T-helper 9 cell (primary cell): ENCODE measurements at places on chromosomes 2 and 18.

DNA sequence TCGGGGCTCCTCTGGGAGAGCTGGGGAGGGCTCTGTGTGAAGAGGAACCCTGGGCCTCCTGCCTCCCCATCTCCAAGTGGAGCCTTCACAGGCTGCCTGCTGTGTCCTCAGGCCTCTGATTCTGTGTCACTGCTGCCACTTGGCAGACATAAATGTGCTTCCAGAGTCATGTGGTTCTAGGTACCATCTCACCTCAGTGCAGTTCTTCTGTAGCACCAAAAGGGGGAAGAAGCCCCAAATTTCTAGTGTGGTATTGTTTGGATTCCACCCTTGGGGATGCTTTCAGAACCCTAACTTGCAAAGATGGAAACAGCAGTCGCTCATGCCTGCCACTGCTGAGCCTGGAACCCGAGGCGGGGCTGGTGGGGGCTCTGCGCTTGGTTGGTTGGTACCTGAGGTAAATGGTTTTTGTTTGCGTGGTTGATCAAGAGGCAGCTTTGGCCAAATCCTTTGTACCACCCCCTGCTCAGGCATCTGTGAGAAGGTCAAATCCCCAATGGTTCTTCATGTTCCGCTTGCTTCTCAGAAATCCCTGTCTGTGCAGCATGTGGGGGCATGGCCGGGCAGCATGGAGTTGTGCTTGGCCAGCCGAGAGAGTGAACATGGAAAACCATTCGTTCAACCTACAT, 27.5 kb downstream of the COA5 start:
- DNase-seq = no peak

- no peak for DNase-seq
These were observed 102.4 kb upstream of the STON1 start for GRCh38 chr2:48427552-48427951.

- DNase-seq = no peak
These were observed 21.6 kb downstream of the KIF1A start for GRCh38 chr2:240798327-240798905.

GRCh38 chr2:40528564-40528963, 76.7 kb upstream of the SLC8A1 start:
- DNase-seq = no peak

DNA sequence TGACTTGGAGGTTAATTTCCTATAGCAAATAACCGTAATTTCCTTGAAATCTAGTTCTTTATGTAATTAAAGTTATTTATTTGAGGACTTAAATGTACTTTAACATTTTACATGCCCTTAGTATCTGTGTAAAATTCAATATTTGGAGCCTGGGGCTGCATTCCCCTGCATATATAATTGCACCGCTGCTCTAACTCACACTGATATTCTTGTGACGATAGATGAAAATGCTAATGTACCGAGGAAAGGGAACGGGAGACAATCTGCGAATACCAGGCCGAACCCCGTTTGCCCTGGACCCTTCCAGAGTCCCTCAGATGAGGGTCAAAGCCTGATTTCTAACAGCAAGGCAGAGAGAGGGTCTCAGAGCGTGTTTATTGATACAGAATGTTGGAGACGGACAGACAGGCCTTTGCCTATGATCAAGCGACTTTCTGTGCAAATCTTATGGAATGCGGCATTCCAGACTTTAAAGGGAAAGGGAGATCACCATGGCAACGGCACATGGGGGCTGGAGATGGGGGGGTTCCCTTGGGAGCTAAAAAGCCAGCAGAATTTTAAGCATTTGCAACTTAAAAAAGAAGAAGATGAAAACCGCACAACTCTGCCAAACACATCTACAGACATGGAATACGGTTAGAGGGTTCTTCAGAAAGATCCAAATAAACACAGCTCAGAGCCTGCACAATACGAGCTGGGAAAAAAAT, 57.6 kb upstream of the TWIST2 start:
- DNase-seq = no peak

- DNase-seq = no peak
These were observed 2.8 kb downstream of the CEP76 start for GRCh38 chr18:12699747-12700146.

- no peak for DNase-seq
These were observed 279.9 kb upstream of the CELF4 start for GRCh38 chr18:37845498-37845897.

- no peak for DNase-seq
These were observed 79.6 kb upstream of the GCFC2 start for GRCh38 chr2:75790121-75790813.

GRCh38 chr2:146444987-146445386, 1399.8 kb upstream of the ACVR2A start:
- DNase-seq = no peak

DNA sequence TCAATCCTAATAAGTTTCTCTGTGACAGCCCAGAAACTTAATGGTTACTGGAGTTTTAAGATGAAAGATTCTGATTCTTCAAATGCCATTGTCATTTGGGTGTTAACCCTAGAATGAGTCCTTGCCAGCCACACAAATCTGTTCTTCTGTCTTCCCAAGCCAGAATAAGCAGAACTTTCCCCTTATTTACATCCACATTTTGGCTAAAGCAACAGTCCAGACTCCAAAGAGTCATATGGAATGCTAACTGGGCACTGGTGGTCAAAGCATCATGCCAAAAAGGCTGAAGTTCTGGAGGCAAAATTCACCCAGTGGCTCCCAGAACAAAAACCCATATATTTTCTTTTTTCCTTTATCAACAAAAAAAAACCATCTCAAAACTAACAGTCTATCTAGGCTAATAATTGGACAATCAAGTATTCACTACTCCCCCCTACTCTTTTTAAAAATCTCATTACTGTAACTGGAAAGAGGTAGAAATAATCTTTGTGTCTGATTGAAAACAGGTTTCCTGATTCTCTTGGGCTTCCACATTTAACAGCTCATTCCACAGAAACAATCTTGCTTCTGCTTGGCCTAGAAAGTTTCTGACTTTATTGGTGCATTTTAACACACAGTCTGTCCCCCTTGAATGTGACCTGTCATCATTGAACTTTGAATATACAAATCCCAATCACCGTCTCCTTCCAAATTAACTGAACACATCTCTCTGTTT, 89.6 kb upstream of the SETBP1 start:
- DNase-seq = no peak

DNA sequence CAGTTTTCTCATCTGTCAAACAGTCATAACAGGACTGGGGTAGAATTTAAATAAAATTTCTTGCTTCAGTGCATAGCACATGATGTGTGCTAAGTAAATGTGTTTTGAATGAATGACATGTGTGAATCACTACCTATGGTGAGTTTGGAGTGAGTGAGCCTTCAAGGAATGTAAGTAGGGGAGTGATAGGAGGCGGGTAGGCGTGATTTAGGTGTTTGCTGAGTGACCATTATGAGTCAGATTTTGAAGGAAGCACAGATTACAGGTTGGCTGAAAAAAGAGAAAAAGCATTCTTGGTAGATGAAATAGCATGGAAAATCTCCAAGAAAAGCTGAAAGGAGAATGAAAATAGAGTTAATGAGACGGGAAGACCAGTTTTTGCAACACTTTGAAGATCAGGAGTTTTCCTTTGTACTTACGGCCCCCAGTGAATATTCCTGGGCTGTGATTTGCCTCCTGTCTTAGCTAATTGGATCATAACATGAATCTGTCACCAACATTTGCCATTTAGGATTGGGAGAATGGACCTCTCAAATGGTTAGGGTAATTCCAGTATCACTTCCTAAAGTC, 136.9 kb upstream of the GATA6 start:
- no peak for DNase-seq

DNA sequence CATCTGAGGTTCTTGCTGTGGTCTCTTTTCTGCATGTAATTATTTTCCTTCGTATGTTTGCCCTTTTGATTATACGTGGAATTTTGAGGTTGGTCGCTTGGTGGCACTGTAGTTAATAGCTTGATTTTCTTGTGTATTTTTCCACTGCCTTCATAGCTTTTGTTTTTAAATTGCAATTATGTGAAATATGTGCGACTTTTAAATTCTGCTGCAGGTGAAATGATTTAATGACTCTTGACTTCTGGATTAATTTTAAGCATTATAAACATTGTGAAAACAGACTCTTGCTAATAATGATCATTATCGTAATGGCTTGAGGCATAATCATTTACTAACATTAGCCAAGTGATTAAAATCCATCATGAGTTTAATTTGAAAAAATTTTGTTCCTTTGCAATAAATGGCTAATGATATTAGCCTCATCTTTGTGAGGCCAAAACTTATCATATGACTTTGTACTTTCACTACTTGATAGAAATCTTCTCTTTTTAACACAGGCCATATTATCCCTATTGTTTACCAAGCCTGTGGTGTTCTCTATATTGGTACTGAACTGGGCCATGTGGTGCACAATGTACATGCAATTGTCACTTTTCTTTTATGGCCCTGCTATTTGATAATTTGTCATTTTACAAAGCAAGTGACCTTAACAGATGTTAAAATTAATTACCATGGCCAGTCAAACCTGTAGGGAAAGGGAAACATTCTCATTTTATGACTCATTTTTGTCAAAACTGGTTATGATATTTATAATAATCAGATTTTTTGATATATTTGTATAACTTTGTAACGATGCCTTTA, 62.8 kb upstream of the NEUROD1 start:
- no peak for DNase-seq
